Keratinocyte (primary cell): ENCODE measurements at places on chromosomes 6 and 20. TPM values are rescaled to one million over a fixed set of nuclear protein-coding genes. Genes with fewer than 3 reads are reported as not detected.

DNA sequence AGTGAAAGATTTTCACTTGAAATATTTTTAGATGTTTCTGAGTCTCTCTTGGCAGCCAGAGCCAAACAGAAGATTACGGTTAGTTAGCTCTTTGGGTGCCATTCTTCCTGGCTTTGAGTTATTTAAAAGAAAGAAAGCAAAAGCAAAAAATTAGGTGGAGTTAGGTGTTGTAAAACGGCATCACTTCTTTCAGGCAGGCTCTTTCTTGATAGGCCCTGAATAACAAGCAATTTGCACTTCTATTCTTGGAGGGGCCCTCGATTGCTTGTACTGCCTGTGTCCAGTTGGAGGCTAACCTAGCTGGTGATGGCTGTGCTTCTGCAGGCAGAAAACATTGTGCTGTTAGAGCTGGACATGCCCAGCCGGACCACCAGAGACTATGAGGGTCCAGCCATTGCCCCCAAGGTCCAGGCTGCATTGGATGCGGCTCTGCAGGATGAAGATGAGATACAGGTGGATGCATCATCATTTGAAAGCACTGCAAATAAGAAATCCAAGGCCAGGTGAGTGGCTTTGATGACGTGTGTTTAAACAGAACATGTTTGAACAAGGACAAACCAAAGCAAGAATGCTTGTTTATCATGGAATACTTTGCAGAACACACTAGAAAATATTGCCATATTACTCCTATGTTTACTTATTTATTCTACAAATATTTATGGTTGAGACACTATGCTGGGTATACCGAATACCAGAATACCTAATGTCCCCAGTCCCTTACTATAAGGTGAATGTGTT is 28.1 kb upstream of the ASXL1 start:
- H3K36me3 ChIP-seq: peaks cover 24% of the 10 kb centered on the region
- H3K27me3 ChIP-seq: no peaks in the 10 kb centered on the region
- DNase-seq: no peak
- no peak overlapping the region for H3K4me3 ChIP-seq
- peaks cover 27% of the 10 kb centered on the region for H3K4me1 ChIP-seq
- H3K27ac ChIP-seq: no peak overlapping the region

GRCh38 chr6:111499269-111499793 is 16.3 kb upstream of the REV3L start:
- DNase-seq: no peak
- H3K27ac ChIP-seq: no peak overlapping the region
- no peak overlapping the region for H3K4me3 ChIP-seq
- H3K36me3 ChIP-seq: no peaks in the 10 kb centered on the region
- H3K27me3 ChIP-seq: no peaks in the 10 kb centered on the region

GRCh38 chr20:19120569-19120968 is 91.9 kb upstream of the SLC24A3 start:
- no peak overlapping the region for H3K27ac ChIP-seq
- H3K4me3 ChIP-seq: no peak overlapping the region
- H3K36me3 ChIP-seq: no peaks in the 10 kb centered on the region

Gene F13A1
- not detected in 3 replicates for polyA plus RNA-seq

DNA sequence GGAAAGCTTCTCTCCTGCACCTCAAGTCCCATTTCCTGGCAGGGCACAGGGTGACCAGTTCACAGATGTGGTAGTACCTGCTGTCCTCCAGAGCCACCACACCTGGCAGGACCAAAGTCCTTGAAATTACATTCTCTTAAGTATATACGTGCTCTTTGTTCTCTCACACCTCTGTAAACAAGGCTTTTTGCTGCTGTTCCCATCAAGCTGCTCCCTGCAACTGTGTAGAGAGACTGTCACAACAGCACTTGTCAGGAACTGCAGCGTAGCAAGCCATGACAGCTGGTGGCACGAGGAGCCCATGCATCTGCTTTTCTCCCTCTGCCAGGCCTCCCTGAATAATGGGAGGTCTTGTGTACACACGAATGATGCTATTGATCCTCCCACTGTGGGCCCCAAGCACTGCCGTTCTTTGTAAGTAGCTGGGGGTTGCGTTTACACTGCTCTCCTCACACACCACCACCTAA is 431.8 kb downstream of the CD83 start:
- no peaks in the 10 kb centered on the region for H3K27me3 ChIP-seq
- no peaks in the 10 kb centered on the region for H3K36me3 ChIP-seq
- no peak overlapping the region for H3K27ac ChIP-seq

DNA sequence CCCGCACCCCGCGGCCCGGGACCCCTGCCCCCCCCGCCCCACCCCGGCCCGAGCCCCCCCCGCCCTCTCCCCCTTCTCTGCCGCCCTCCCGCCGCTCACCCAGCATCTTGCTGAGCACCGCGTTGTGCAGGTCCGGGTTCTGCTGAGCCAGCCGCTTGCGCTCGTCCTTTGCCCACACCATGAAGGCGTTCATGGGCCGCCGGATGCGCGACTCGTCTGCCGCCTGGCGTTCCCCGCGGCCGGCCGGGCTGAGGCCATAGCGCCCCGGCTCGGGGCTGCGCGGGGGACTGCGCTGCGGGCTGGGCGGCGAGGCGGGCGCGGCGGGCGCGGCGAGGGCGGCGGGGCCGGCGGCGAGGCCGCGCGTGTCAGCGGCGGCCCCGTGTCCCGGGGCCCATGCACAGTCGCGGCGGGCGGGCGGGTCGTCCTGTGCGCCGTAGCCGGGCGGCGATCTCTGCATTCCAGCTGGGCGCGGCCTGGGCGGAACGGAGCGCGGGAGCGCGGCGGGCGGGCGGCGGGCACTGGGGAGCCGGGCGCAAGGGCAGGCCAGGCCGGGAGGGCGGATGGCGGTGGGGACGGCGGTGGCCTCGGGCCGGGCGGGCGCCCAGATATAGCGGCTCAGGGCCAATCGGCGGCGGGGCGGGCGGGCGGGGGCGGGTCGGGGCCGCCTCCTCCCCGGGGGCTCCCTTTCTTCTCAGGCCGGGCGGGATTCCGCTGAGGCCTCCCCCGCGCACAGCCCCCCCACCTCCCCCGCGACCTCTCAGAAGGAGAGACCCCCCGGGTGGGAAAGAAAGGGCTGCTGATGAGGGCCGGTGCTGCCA is at the start of gene SOX18:
TSS of gene SOX18 (minus strand) at position 580 of the 818 bp plus-strand sequence. CDS start at position 457, 123 bp downstream.
- H3K36me3 ChIP-seq: no peaks in the 10 kb centered on the region
- H3K4me3 ChIP-seq: no peak within 1 kb of the TSS
- H3K27me3 ChIP-seq: peaks cover 44% of the 10 kb centered on the region
- H3K27ac ChIP-seq: no peak within 1 kb of the TSS

Gene RAMACL
- 4.0 to 7.7 TPM (median 5.3 TPM) in 3 replicates for polyA plus RNA-seq

DNA sequence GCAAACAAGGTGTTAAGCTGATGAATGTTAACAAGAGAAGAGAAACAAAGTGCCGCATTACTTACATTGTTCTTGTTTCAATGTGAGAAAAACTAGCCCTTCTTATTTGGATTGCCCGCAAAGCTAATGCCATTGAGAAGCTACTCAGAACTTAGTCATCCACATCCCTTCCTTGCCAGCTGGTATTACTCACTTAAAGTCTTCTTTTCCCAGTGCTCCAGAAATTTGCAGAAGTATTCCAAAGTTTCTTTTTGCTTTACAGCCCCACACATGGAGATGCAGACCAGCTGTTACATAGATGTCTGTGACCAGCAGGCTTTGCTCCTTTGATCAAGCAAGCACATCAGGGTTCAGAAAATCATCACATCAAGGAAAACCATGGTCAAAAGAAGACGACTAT is 529.0 kb downstream of the TBC1D32 start:
- H3K27ac ChIP-seq: no peak overlapping the region
- H3K4me3 ChIP-seq: no peak overlapping the region
- H3K36me3 ChIP-seq: no peaks in the 10 kb centered on the region

Gene SPATS1
- not detected in 3 replicates for polyA plus RNA-seq

- peaks cover 7% of the 10 kb centered on the region for H3K36me3 ChIP-seq
- H3K27ac ChIP-seq: no peak overlapping the region
- no peak for DNase-seq
- peaks cover 7% of the 10 kb centered on the region for H3K4me1 ChIP-seq
Measured at GRCh38 chr6:31676322-31676903, 4.5 kb downstream of the LY6G5C start.
